CD4-positive, alpha-beta T cell (primary cell): ENCODE measurements at places on chromosomes 11 and 22.

DNA sequence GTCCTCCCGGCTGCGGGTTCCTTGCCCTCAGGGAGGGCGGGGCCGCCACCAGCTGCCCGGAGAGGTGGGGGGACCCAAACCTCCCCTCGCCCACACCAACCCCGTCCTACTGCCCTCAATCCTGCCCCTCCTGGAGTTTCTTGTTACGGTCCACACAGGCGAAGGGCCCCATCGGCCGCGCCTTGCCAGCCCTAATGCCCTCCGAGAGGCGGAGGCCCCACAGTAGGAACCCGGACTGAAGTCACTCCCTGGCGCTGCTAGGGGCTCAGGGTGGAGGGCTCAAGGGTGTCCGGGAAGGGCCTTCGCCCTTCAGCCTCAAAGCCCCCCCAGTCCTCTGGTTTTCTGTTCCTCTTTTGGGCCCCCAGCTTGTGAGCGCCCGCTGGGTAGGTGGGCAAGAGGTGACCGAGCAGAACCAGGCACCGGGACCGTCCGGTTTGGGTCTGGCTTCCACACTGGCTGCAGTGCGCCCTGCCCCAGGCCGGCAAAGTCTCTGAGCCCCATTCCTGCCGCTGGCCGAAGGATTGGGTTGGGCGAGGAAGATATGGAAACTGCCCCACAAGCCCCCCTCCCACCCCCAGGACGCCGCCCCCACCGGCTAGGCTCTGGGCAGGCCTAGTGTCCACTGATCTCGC lies 24.5 kb downstream of the DUSP8 start:
- no peak for DNase-seq

GRCh38 chr11:101612481-101612880 lies 28.7 kb upstream of the TRPC6 start:
- no peak for DNase-seq

- peak; percentile 26 for DNase-seq
Observed at GRCh38 chr11:14577835-14578529, 57.8 kb upstream of the PSMA1 start.

GRCh38 chr11:134266841-134267251 lies 9.3 kb upstream of the GLB1L3 start:
- no peak for DNase-seq

GRCh38 chr11:3934658-3935057 lies 79.2 kb downstream of the STIM1 start:
- DNase-seq, result no peak

- no peak for DNase-seq
Observed at GRCh38 chr22:23225724-23226496, 45.6 kb downstream of the BCR start.

DNA sequence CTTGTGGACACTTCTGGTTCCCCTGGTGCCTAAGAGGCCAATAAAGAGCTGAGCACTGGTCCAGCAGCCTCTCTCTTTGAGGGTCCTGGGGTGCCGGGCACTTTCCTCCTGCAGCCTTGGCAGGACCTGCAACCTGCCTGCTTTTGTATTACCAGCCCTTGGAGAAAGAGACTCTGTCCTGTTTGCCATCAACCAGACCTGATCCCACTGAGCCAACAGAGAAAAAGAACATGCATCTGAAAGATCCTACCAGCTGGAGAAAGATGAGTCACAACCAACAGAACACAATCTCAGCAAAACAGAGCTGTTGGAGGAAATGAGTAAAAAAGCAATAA lies 321.0 kb downstream of the DDX10 start:
- no peak for DNase-seq

DNA sequence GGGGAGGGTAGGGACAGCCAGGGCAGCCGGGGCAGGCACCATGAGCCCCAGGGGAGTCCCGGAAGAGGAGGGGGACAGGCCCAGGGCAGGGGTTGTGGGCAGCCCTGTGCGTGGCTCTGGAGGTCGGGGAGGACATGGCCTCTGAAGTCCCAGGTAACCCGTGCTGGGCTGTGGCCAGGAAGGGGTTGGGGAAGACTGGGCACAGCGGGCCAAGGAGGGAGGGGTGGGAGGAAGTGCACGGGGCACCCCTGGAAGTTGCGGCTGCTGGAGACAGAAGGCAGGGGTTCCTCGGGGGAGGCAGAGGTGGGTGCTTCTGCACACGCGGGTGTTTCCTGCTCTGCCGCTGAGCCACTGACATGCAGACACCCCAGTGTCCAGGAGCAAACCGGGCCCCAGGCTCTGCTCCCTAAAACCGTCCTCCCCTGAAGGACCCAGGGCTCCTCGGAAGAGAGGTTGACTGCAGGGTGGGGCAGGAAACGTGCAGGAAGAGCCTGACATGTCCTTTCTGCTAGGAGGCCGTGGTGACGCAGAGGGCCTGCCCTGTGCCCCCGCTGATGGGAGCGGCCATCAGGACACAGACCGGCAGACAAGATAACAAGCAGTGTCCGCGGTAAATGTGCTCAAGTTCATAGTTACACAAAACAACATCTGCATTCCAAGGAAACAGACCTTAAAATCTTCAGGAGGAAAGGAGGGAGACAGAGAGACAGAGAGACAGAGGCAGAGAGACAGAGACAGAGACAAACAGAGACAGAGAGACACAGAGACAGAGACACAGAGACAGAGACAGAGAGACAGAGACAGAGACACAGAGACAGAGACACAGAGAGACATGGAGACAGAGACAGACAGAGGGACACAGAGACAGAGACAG lies 5.7 kb downstream of the TNNI2 start:
- DNase-seq, result no peak

DNA sequence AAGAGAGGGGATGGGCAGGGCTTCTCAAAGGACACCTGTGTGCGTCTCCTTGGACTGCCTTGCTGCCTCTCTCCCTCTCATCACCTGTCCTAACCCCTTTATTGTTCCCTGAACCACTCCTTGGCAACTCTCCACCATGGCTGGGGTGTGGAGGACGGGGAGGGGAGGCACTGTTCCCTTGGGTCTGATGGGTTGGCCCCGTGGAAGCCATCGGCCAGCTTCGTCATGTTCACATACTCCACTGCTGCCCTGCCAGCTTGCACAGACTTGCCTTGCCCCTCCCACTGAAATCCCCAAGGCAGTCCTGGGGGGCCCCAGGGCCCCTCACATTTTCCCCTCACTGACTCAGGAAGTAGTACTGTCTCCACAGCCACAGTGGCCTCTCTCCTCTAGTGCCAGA lies 36.1 kb upstream of the LRRC32 start:
- no peak for DNase-seq

DNA sequence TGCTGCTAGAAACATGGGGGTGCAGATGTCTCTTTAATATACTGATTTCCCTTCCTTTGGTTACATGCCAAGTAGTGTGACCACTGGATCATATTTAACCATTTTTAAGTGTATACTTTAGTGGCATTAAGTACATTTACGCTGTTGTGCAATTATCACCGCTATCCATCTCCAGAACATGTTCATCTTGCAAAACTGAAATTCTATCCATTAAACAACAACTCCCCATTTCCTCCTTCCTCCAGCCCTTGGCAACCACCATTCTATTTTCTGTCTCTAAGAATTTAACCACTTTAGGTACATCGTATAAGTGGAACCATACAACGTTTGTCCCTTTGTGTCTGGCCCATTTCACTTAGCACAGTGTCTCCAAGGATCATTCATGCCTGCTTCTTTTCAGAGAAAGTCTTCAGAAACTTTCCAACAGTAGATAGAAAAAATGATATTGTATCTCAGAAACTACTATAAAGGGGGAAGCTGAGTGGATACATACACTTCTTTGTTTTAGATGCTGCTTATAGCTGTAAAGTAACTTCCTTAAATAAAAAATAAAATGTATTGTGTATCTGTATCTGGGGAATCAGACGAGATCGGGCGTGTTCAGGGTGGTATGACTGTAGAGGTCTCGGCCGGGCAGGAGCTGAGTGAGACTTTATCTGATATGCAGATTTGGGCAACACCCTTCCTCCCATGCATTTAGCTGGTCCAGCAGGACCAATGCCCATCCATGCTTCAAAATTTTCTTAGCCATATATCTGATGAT lies 44.6 kb upstream of the ZBED5 start:
- DNase-seq, result no peak

DNA sequence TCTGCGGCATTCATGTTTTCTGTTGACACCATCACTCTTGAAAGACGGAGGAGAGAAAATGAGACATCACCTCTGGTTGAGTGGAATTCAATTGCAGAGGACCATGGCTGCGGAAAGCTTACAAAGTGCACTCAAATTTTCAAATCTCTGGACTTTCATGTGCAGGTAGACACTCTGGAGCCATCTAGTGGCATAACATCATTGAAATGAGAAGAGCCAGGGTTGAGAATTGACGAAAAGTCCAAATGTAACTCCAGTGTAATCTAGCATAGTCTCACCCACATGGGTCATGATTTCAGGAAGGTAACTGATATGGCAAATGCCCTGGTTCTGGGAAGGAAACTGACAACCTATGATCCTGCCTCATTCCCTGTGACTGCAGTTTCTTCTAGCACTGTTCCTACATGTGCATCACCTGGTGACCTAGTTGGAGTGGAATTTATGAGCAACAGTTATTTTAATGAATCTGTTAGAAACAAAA lies 687.8 kb downstream of the KCNA4 start:
- DNase-seq, result no peak

GRCh38 chr11:12224537-12224893 lies 114.1 kb downstream of the MICAL2 start:
- DNase-seq, result peak; percentile 80

GRCh38 chr11:10952872-10953271 lies 95.0 kb upstream of the ZBED5 start:
- DNase-seq, result no peak

DNA sequence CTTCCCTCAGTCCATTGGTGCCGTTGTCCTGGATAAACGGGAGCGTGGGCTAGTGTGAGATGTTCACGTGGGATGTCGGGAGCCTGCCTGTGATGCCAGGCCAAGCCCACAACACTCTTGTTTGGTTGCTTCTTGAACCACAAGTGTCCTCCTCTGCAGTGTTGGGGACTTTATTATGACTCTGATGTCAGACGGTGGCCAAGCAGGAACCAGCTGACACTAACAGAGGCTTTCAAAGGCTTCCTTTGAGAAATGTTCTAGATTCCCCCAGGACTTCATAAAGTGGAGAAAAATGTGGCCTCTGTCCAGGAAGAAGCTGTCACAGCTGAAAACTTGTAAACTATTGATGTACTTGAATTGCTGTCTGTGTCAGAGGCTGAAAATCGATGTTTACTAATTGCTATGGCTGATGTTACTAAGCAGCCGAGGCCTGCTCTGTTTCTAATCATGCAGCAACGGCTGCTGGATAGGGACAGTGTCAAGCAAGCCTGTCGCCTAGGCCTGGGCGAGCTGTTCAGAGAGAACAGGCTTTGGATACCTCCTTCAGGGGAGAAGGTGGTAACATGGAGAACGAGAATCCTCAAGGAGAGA lies 131.7 kb downstream of the TBC1D22A start:
- no peak for DNase-seq

- DNase-seq, result no peak
Observed at GRCh38 chr11:128741511-128741910, 47.6 kb downstream of the FLI1 start.

- no peak for DNase-seq
Observed at GRCh38 chr22:37907036-37907954, 1.2 kb downstream of the MICALL1 start.

DNA sequence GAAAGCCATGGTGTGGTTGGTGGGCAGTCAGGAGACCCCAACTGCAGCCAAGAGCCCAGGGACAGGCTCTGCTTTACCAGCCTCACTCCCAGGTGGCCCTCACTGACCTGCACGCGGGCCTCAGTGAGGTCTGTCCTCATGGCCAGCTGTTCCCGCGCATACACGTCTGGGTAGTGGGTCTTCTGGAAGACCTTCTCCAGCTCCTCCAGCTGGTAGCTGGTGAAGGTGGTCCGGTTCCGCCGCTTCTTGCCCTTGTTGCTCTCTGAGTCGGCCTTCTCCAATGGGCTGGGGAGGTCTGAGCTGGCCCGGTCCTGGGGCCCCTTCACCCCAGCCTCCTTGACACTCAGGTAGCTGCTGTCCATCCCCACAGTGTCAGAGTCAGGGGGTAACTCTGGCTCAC lies 34.7 kb downstream of the ALX4 start:
- no peak for DNase-seq
